ENCODE measurements at places on chromosomes 5 and 9.

DNA sequence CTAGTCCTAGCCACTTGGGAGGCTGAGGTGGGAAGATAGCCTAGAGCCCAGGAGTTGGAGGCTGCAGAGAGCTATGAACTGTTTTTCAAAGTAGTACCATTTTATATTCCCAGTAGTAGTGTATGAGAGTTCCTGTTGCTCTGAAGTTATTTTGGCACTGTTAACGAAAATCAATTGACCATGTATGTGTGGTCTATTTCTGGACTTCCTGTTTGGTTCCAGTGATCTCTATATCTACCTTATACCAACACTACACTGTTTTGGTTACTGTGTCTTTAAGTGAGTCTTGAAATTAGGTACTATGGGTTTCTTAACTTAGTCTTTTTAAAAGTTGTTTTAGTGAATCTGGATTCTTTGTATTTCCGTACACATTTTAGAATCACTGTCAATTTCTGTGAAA is 13.6 kb downstream of the SLF1 start:
- no peak for DNase-seq

GRCh38 chr9:91750343-91750742 is 199.7 kb downstream of the ROR2 start:
- no peak for DNase-seq

GRCh38 chr9:113580041-113580953 is 116.8 kb downstream of the RGS3 start:
- DNase-seq, result no peak

GRCh38 chr9:93257808-93258331 is 73.9 kb downstream of the WNK2 start:
- no peak for DNase-seq

- no peak for DNase-seq
Observed at GRCh38 chr9:130233587-130233945, 32.0 kb upstream of the HMCN2 start.

GRCh38 chr5:91928754-91929521 is 545.8 kb upstream of the ARRDC3 start:
- DNase-seq, result no peak

DNA sequence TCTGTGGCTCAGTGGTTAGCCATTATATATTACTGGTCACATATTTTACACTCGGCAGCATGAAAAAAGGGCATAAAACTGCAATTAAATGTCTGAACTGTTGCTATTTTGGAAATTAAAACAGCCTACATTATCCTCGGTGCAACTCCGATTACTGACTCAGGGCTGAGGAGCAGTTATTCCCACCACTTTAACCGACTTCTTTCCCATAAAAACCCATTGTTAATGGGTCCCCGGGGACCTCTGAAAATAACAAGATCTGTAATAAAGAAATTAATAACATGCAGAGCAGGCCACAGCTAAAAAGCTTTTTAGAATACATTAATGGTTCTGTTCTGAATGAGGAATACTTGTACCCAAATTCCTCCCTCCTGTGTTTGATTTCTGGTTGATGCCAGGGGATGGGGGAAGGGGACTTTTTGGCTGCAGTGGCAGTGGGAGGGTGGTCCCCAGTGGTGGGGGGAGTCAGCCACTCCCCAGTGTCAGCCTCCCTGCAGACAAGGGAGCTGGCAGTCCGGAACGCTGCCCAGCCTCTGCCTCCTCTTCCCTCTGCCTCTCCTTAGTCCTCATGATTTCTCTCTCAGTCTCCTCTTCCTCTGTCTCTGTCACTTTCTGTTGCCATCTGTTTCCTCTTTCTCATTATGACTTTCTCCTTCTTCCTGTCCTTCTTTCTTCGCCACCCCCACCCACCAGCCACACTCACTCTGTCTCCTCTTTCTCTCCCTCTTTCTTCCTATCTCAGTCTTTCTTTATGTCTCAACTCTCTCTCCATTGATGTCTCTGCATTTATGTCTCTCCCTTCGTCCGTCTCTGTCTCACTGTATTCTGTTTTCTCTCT is 59.0 kb upstream of the ZBTB43 start:
- no peak for DNase-seq

- no peak for DNase-seq
Observed at GRCh38 chr5:142641711-142642110, 44.2 kb downstream of the FGF1 start.

GRCh38 chr5:93673316-93673954 is 68.0 kb downstream of the POU5F2 start:
- DNase-seq, result no peak

- no peak for DNase-seq
Observed at GRCh38 chr5:166551384-166551783, 1740.1 kb upstream of the WWC1 start.

GRCh38 chr5:72041654-72042053 is 65.6 kb upstream of the MAP1B start:
- DNase-seq, result no peak

DNA sequence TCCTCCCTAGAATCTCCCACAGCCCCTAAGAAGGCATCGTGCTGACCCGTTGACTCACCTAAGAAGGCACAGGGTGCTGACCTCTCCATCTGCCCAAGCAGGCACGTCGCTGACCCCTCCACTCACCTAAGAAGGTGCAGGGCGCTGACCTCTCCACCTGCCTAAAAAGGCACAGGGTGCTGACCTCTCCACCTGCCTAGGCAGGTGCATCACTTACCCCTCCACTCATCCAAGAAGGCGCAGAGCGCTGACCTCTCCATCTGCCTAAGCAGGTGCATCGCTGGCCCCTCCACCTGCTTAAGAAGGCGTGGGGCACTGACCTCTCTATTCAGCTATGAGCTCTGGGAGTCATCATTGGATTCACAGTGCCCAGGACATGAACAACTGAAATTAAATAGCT is 54.4 kb upstream of the FCN1 start:
- no peak for DNase-seq

GRCh38 chr5:54959673-54960418 is 25.5 kb downstream of the ESM1 start:
- DNase-seq, result no peak

GRCh38 chr5:97877588-97877987 is 694.5 kb upstream of the RIOK2 start:
- no peak for DNase-seq

DNA sequence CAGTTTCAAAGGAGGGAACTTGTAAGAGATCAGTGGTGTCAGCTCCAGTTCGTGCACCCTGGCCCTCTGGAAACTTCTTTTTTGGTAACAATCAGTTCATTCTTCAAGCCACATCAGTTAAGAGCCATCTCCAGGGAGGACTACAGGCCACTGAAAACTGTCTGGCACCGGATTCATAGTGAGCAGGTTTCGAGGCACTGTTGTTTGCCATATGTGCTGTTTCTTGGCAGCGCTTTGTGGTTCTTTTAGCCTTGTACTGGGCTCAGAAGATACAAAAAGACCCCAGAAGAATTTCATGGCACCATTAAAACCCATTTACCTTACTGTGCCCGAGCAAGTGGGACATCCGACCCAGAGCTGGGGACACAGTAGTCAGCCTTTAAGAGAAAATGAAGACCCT is 68.5 kb downstream of the OTULIN start:
- no peak for DNase-seq

DNA sequence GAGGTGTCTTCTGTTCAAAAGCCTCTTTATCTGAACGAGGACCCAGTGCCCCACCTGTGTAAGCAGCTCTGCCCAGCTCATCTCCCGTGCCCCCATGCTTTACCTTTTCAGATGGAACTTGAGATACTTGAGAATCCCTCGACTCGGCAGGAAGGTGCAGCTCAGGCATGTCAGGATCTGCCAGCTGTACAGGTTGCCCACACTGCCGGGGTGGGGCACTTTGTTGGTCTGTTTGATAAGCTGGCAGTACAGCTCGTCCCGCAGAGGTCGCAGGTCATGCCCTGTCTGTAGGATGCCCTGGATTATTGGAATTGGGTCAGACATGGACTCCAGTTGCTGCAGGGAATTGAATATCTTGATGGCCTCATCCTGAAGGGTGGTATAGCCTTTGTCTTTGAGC is 58.0 kb upstream of the RETREG1 start:
- DNase-seq, result peak; percentile 70

GRCh38 chr9:131999692-132000551 is 79.7 kb downstream of the MED27 start:
- DNase-seq, result no peak

- DNase-seq, result no peak
Observed at GRCh38 chr9:89468281-89468960, 29.5 kb downstream of the SEMA4D start.

GRCh38 chr5:94751460-94751859 is 133.0 kb downstream of the SLF1 start:
- no peak for DNase-seq

DNA sequence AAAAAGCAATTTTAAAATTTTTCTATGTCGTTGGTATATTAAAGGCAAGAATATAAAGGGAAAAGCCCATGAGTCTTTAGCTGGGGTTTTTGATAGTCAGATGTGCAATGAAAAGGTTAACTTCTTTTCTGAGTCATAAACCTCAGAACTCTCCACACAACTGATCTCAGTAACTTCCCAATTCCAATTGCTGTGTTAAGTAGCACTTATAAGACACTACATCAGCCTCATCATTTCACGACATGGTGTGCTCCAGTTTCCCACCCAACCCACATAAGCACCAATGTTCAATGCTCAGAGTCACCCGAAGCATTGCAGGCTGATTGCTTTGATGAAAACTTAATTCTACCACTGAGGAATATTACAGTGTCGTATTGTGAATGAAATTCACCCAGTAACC is 155.8 kb downstream of the TSSK1B start:
- DNase-seq, result no peak

GRCh38 chr9:126625329-126626126 is 11.8 kb downstream of the LMX1B start:
- no peak for DNase-seq

DNA sequence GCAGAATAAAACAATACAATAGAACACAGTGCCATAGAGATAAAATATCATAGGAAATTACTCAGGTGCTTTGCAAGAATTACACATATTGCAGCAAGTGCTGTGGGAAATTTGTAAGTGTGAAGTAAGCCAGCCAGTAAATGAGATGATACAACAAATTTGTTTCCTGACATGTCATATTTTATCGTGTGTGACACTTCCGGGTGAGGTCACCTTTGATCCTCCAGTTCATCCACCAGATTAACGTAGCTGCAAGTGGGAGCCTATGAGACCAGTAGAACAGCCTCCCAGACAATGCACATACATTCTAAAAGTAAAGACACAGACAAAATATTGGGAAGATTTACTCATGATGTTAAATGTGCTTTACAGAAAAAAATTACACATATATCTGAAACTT is 72.2 kb downstream of the PRDM9 start:
- DNase-seq, result no peak

DNA sequence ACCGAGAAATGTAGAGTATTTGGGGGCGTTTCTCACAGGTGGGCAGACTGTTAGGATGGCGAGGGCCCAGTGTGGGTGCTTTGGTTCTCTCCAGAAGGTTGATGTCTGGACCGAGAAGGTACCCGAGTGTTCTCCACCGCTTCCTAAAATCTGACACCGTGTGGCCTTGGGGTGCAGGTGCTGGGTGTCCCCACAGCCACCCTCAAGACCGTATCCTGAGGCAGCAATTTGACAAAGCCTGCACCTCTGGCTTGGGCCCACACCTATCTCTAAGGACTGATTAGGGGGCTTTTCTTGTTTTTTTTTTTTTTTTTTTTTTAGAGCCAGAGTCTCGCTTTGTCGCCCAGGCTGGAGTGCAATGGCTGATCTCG is 1.3 kb downstream of the PPP1R26 start:
- DNase-seq, result no peak

- peak; percentile 64 for DNase-seq
Observed at GRCh38 chr5:67166460-67167285, 29.9 kb downstream of the CD180 start.

- DNase-seq, result no peak
Observed at GRCh38 chr9:130235558-130236435, 29.8 kb upstream of the HMCN2 start.

GRCh38 chr5:168651648-168652047 is 72.5 kb upstream of the PANK3 start:
- no peak for DNase-seq

DNA sequence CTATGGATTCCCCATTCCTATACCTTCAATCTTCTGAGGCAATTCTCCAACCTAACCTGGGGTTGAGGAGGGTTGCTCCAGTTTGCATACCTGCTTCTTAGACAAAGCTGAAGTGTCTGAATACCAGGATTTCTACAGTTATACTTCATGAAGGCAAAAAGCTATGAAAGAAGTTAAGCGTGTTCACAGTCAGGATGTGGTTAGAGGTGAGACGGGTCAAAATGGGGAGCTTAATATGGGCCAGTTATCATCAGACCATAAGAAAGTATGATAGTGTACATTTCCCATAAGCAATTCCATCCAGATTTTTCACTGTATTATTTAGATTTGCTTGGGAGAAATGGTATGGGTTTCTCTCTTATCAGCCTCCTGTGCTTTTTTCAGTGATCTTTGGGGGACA is 156.9 kb upstream of the FER start:
- no peak for DNase-seq

DNA sequence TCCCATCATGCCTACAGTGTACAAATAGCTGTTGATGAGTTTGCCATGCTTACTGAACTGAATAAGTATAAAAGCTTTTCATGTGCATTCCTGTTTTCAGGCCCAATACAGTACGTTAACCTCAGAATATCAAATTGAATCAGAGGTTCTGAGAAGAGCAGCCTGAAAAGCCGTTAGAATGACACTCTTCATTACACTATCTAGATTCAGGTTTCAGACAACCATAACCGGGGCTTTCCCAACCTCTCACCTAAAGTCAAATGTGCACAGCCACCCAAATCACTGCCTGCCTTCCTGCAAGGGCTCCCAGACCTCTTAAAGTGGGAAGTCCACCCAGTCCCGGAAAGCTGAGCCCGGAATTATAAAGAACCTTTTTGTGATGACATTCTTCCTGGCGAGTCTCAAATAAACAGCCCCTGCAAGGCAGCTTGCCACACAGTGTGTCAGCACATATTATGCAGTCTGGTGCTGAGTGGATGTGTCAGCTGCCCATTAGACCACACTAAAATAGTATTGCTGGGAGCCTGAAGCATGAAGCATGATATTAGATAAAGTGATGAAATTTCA is 245.8 kb downstream of the TLE4 start:
- DNase-seq, result no peak

- peak; percentile 71 for DNase-seq
Observed at GRCh38 chr9:14030375-14031059, 283.4 kb downstream of the NFIB start.

GRCh38 chr9:99682870-99683269 is 138.8 kb upstream of the NR4A3 start:
- DNase-seq, result no peak

DNA sequence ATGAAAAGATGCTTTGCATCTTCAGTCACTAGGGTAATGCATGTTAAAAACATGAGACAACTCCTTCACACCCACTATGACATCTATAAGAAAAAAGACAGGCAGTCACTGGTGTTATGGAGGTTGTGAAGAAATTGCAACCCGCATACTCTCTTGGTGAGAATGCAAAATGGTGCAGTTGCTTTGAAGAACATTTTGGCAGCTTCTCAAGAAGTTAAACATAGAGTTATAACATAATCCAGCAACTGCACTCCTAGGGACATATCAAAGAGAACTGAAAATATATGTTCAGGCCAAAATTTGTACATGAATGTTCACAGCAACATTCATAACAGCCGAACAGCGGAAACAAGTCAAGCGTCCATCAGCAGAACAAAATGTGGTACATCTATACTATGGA is 46.3 kb upstream of the TBC1D9B start:
- no peak for DNase-seq
